Activated CD4-positive, alpha-beta memory T cell treated with anti-CD3 and anti-CD28 coated beads for 36 hours (primary cell): ENCODE measurements at places on chromosomes 1 and 21.
A peak's percentile ranks its signal among the peaks of the same experiment; 100 is the strongest.

GRCh38 chr1:191074881-191075280 is 597.2 kb upstream of the BRINP3 start:
- H3K4me1 ChIP-seq: no peaks in the 10 kb centered on the region
- H3K4me3 ChIP-seq: no peak overlapping the region
- H3K27me3 ChIP-seq: no peaks in the 10 kb centered on the region
- DNase-seq: no peak
- no peaks in the 10 kb centered on the region for H3K36me3 ChIP-seq

- no peaks in the 10 kb centered on the region for H3K36me3 ChIP-seq
- no peak overlapping the region for H3K27ac ChIP-seq
- peaks cover 5% of the 10 kb centered on the region for H3K27me3 ChIP-seq
- no peak overlapping the region for H3K4me3 ChIP-seq
- H3K4me1 ChIP-seq: no peaks in the 10 kb centered on the region
- DNase-seq: peak; percentile 72
Observed at GRCh38 chr1:20521960-20522861, 14.3 kb upstream of the MUL1 start.

DNA sequence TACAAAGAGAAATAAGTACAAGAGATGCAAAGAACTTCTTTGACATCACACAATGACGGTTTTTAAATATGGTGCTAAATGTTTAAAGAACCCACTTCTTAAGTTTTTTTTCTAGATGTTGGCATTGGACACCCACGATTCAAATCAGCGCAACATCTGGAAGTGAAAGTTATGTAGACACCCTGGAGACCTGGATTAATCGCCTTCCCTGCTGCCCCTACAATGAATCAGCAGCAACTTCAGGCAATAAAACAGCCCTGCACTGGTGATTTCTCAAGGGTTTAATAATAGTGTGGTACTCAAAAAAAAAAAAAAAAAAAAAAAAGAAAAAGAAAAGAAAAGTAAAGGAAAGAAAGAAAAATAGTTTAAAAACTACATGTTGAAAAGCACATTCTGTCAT is 248.3 kb downstream of the NUF2 start:
- DNase-seq: no peak
- H3K27ac ChIP-seq: no peak overlapping the region
- H3K27me3 ChIP-seq: no peaks in the 10 kb centered on the region
- no peaks in the 10 kb centered on the region for H3K36me3 ChIP-seq

DNA sequence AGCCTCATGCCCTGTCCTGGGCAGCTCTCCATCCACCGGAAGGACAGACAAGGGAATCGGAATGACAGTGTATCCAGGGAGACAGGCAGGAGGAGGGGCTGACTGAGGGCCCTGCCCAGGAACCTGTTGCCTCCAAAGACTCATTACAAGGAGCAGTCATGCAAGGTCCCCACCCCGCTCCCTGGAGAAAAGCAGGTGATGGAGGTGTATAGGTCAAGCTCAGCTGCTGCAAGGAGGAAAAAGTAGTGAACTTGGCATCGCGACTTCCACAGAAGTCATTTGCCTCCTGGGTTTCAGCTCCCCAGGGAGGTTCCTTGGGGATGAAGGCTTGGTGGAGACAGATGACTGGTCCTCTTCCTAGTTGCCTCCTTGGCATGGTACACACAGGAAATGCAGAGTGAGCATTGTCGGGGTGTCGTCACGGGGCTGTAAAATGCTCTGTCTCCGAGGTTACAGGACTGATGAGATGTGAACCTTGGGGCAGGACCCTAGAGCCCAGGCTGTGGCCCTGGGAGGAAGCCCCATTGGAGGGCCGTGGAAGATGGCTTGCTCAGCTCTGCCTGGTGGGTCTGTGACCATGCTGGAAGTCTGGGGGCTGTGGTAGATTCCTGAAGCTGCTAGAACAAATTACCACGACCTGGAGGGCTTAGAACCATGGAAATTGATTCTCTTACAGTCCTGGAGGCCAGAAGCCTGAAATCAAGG is 219.6 kb upstream of the C1orf174 start:
- H3K27me3 ChIP-seq: peaks cover 5% of the 10 kb centered on the region
- no peak for DNase-seq
- no peaks in the 10 kb centered on the region for H3K36me3 ChIP-seq
- H3K4me3 ChIP-seq: no peak overlapping the region
- H3K27ac ChIP-seq: no peak overlapping the region

DNA sequence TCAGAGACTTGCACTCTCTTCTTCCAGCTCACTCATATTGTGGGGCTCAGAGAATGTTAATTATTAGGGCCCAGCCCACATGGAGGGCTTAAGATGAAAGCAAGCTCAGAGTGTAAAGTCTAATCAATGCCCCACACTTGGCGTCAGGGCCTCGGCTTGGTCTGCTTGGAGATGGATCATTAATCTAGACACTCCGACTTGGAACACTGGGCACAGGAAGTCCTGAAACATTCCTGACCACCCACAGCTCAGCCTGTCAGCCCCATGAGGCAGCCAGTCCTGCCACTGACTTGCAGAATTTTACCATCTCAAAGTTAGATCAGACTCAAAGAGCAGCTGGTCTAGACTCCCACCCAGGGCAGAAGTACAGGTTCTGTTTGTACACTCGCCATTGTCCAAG is 69.8 kb upstream of the TRABD2B start:
- H3K36me3 ChIP-seq: no peaks in the 10 kb centered on the region
- no peak for DNase-seq
- no peaks in the 10 kb centered on the region for H3K4me1 ChIP-seq
- H3K4me3 ChIP-seq: no peak overlapping the region
- no peak overlapping the region for H3K27ac ChIP-seq

- no peaks in the 10 kb centered on the region for H3K4me1 ChIP-seq
- no peak overlapping the region for H3K4me3 ChIP-seq
- no peaks in the 10 kb centered on the region for H3K27me3 ChIP-seq
- no peak for DNase-seq
- H3K36me3 ChIP-seq: no peaks in the 10 kb centered on the region
- H3K27ac ChIP-seq: no peak overlapping the region
Observed at GRCh38 chr21:27466140-27466539, 499.3 kb upstream of the ADAMTS5 start.

GRCh38 chr21:31873696-31874599 is 1.1 kb downstream of the HUNK start:
- peak; percentile 57 for DNase-seq
- H3K4me3 ChIP-seq: no peak overlapping the region
- no peak overlapping the region for H3K27ac ChIP-seq
- H3K27me3 ChIP-seq: peaks cover 40% of the 10 kb centered on the region
- no peaks in the 10 kb centered on the region for H3K36me3 ChIP-seq

- no peak overlapping the region for H3K27ac ChIP-seq
- no peak overlapping the region for H3K4me3 ChIP-seq
- H3K27me3 ChIP-seq: peaks cover 3% of the 10 kb centered on the region
- no peaks in the 10 kb centered on the region for H3K4me1 ChIP-seq
- no peak for DNase-seq
- H3K36me3 ChIP-seq: peaks cover 4% of the 10 kb centered on the region
Observed at GRCh38 chr21:15367061-15367626, 302.3 kb upstream of the NRIP1 start.

- no peak overlapping the region for H3K27ac ChIP-seq
- no peak overlapping the region for H3K4me3 ChIP-seq
- H3K27me3 ChIP-seq: peaks cover 2% of the 10 kb centered on the region
- H3K4me1 ChIP-seq: peaks cover 6% of the 10 kb centered on the region
Observed at GRCh38 chr1:207302618-207303393, 18.7 kb upstream of the CD55 start.

- H3K27me3 ChIP-seq: no peaks in the 10 kb centered on the region
- peak; percentile 25 for DNase-seq
- H3K4me1 ChIP-seq: peaks cover 20% of the 10 kb centered on the region
- H3K27ac ChIP-seq: no peak overlapping the region
- H3K4me3 ChIP-seq: no peak overlapping the region
Observed at GRCh38 chr1:186620566-186621350, 59.5 kb downstream of the PTGS2 start.
